ENCODE measurements at places on chromosomes 16 and 17.
A peak's percentile ranks its signal among the peaks of the same experiment; 100 is the strongest.

GRCh38 chr17:22171631-22172030 lies 479.3 kb downstream of the KCNJ18 start:
- no peak for DNase-seq

- DNase-seq, result no peak
Observed at GRCh38 chr17:18980682-18981334, 23.8 kb downstream of the FAM83G start.

DNA sequence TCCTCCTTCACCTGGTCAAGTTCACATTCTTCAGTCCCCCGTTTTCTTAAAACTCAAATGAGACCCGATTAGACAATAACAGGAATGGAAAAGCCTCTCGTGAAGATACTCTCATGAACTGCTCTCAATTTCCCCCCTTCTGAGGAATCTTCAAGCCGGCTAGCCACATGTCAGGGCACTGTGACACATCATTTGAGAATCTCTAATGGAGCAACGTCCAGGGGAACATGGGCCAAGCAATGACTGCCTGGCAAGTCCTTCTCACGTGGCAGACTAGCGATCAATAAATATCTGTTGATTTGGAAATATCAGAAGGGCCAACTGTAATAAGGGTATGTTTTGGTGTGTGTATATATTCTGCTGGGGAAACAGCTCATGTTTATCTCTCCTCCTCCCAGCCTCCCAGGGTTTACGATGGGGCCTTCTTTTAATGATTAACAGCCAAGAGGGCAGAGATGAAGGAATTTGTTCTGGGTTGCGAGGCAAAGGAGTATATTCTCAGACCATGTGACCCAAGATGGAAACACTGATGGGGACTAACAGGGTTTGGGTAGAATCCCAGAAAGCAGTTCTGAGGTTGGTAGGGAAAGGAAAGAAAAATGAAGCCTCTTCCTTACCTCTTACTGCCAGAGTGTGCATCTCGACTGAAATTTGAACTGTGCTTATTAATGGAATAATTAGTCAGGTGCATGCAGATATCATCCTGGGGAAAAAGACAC lies 21.4 kb downstream of the TTLL6 start:
- no peak for DNase-seq

DNA sequence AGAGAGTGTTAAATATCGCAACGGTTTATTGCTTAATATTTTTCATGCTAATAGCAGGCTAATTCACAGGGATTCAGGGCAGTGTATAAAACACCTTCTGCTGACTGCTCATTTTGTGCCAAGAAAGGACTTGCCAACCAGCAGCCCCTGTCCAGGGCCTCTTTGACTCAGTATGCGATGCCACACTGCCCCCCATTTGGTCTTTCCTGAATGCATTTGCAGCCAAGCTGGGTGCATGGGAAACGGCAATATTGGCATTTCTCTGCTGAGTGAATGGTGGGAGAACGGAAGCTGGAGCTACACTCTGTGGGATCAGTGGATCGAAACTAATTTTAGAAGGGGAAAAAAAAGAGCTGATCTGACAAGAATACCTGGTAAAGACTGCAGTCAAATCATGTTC lies 152.9 kb upstream of the C16orf82 start:
- DNase-seq, result no peak

GRCh38 chr16:23423496-23424049 lies 29.4 kb downstream of the COG7 start:
- no peak for DNase-seq

- no peak for DNase-seq
Observed at GRCh38 chr16:86585821-86586611, 7.7 kb downstream of the FOXL1 start.

DNA sequence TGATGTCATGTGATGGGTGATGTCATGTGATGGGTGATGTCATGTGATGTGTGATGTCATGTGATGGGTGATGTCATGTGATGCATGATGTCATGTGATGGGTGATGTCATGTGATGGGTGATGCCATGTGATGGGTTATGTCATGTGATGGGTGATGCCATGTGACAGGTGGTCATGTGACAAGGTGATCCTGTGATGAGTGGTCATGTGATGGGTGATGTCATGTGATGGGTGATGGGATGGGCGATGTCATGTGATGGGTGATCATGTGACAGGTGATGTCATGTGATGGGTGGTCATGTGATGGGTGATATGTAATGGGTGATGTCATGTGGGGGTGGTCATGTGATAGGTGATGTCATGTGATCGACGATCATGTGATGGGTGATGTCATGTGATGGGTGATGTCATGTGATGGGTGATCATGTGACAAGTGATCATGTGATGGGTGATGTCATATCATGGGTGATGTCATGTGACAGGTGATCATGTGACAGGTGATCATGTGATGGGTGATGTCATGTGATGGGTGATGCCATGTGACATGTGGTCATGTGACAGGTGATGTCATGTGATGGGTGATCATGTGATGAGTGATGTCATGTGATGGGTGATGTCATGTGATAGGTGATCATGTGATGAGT lies 17.2 kb downstream of the CD300LB start:
- DNase-seq, result peak; percentile 26

- no peak for DNase-seq
Observed at GRCh38 chr16:69260019-69260418, 51.1 kb upstream of the VPS4A start.
